ENCODE measurements at places on chromosomes 1 and 21. TPM values are rescaled to one million over a fixed set of nuclear protein-coding genes. Genes with fewer than 3 reads are reported as not detected.

DNA sequence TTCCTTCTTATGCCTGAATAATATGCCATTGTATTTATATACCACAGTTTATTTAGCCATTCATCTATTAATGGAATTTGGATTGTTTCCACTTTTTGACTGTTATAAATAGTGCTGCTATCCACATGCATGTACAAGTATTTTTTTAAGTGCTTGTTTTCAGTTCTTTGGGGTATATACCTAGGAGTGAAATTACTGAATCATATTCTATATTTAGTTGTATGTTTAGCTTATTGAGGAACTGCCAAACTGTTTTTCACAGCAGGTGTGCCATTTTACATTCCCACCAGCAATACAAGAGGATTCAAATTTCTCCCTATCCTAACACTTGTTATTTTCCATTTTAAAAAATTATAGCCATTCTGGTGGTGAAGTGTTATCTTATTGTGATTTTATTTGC lies 7.6 kb upstream of the HJV start:
- no peak for DNase-seq

Gene CD52
- 4.1 TPM for total RNA-seq

GRCh38 chr21:41715649-41716281 lies 51.1 kb downstream of the RIPK4 start:
- no peak for DNase-seq

GRCh38 chr1:171809834-171810233 lies 28.4 kb downstream of the METTL13 start:
- no peak for DNase-seq

- no peak for DNase-seq
Measured at GRCh38 chr1:167623951-167624350, 6.1 kb upstream of the RCSD1 start.

- DNase-seq: no peak
Measured at GRCh38 chr1:53145051-53145600, 2.7 kb upstream of the SLC1A7 start.

DNA sequence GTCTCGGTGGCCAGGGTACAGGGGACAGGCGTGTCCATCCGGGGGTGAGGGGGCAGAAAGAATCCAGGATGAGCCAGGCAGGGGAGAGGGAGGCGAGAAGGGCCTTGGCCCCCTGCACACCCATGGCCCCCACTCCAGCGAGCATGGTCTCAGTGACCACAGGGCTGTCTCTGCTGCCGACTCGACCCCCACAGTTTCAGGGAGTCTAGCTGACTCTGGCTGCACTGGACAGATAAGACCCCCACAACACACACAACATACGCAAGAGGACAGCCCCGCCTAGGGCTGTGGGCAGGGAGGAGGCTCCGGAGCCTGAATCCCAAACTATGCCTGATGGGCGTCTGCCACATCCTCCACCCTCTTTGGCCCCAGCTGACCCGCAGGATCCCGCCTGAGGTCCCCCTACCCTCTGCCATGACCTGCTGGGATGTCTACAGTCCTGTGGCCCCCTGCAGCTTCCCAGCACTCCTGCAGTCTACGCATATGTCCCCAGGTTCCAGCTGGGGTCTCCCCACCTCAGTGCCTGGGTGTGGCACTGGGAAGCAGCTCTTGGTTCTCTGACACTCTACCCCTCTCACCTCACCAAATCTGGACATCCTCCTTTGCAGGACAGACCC lies 22.0 kb downstream of the WNT9A start:
- DNase-seq: no peak

All from H9 (cell line).